ENCODE measurements at places on chromosomes 1 and 21. TPM values are rescaled to one million over a fixed set of nuclear protein-coding genes. Genes with fewer than 3 reads are reported as not detected.
A peak's percentile ranks its signal among the peaks of the same experiment; 100 is the strongest.

GRCh38 chr1:83543222-83543973 is 455.5 kb downstream of the TTLL7 start:
- no peaks in the 10 kb centered on the region for H3K4me1 ChIP-seq
- no peaks in the 10 kb centered on the region for H3K36me3 ChIP-seq
- no peak overlapping the region for H3K4me3 ChIP-seq
- H3K27me3 ChIP-seq = no peaks in the 10 kb centered on the region
- DNase-seq = no peak

ENO1 gene
- 1,164 TPM for total RNA-seq

- peak; percentile 37 for DNase-seq
- no peaks in the 10 kb centered on the region for H3K27me3 ChIP-seq
- H3K36me3 ChIP-seq = no peaks in the 10 kb centered on the region
- H3K4me3 ChIP-seq = no peak overlapping the region
- no peaks in the 10 kb centered on the region for H3K4me1 ChIP-seq
These were observed 277.0 kb upstream of the BRINP3 start for GRCh38 chr1:190754666-190755065.

RAB25 gene
- total RNA-seq = 51.4 TPM

- no peaks in the 10 kb centered on the region for H3K4me1 ChIP-seq
- H3K36me3 ChIP-seq = no peaks in the 10 kb centered on the region
- peak; percentile 14 for DNase-seq
- H3K27me3 ChIP-seq = no peaks in the 10 kb centered on the region
These were observed 2.4 kb upstream of the SHISA4 start for GRCh38 chr1:201886103-201886885.

CD5L gene
- total RNA-seq = 0.19 TPM

DNA sequence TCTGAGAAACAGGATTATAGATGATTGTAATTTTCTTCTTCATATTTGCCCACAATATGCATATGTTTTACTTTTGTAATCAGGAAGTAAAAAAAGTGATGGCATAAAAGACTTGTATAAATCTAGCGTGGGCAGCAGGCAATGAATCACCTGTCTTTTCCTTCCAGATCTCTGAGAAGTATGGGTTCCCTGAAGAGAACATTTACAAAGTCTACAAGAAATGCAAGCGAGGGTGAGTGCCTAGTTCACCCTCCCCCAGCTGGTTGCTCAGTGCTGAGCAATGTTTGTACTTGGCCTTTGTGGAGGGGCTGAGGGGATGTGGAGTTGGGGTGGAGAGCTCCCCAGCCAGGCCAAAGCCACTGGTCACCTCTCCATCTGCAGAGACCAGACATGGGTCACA is 30.7 kb downstream of the GRHL3 start:
- H3K4me3 ChIP-seq = no peak overlapping the region
- no peaks in the 10 kb centered on the region for H3K36me3 ChIP-seq
- no peak for DNase-seq
- H3K27ac ChIP-seq = no peak overlapping the region
- H3K4me1 ChIP-seq = no peaks in the 10 kb centered on the region
- H3K27me3 ChIP-seq = no peaks in the 10 kb centered on the region

DNA sequence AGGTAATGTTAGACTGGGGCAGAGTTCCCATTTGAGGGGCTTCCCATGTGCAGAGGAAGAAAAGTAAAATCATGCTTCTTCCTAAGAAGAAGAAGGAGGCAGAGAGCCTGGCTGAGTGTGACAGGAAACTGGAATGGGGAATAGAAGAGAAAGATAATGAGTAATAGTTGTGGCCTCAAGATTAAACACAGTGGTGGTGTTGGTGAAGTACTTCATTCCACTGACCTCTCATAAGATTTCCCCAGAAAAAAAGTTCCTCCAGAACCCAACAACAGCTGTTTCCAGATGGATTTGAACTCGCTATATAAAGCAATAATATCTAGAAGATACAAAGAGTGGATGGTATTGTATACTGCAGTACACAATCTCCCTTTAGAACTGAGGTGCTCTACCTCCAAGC is 13.0 kb downstream of the RGS1 start:
- no peaks in the 10 kb centered on the region for H3K27me3 ChIP-seq
- H3K27ac ChIP-seq = no peak overlapping the region
- no peaks in the 10 kb centered on the region for H3K4me1 ChIP-seq
- no peak for DNase-seq
- no peaks in the 10 kb centered on the region for H3K36me3 ChIP-seq

DNA sequence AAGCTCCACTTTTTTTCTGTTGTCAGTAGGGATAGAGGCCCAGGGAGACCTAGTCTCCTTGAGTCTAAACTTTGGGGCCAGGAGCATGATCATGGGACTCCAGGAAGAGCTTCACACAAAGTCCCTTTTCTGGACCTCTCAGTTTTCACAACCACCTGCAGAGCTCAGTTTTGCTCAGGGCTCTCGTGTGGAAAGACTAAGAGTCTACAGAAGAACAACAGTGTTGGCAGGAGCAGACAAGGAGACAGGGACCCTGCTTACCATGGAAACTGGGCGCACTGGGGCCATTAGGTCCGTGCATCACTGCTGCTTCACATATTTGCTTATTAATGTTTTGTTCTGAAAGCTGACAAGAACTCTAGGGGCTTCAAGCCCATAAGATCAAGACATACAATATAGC is 63.9 kb upstream of the HSD17B7 start:
- no peaks in the 10 kb centered on the region for H3K27me3 ChIP-seq
- H3K27ac ChIP-seq = no peak overlapping the region
- H3K4me1 ChIP-seq = no peaks in the 10 kb centered on the region
- H3K36me3 ChIP-seq = no peaks in the 10 kb centered on the region
- no peak for DNase-seq

GRCh38 chr1:80064524-80064923 is 1058.0 kb upstream of the ADGRL4 start:
- H3K4me3 ChIP-seq = no peak overlapping the region
- no peak overlapping the region for H3K27ac ChIP-seq
- no peaks in the 10 kb centered on the region for H3K36me3 ChIP-seq

GRCh38 chr1:109687641-109688499 is at the start of gene GSTM1:
TSS of gene GSTM1 (plus strand) at chr1:109687817. CDS start at chr1:109687874, 57 bp downstream.
- H3K4me3 ChIP-seq = no peak within 1 kb of the TSS
- peak; percentile 93 for DNase-seq
- H3K36me3 ChIP-seq = no peaks in the 10 kb centered on the region
- H3K27me3 ChIP-seq = no peaks in the 10 kb centered on the region
- H3K4me1 ChIP-seq = no peaks in the 10 kb centered on the region

THEM5 gene
- total RNA-seq = not detected

- H3K4me3 ChIP-seq = no peak overlapping the region
- peaks cover 37% of the 10 kb centered on the region for H3K36me3 ChIP-seq
- no peak for DNase-seq
- peaks cover 5% of the 10 kb centered on the region for H3K4me1 ChIP-seq
- H3K27ac ChIP-seq = no peak overlapping the region
These were observed 11.2 kb upstream of the SNAPIN start for GRCh38 chr1:153647346-153647714.

ST6GALNAC5 gene
- total RNA-seq = 0.50 TPM

DNA sequence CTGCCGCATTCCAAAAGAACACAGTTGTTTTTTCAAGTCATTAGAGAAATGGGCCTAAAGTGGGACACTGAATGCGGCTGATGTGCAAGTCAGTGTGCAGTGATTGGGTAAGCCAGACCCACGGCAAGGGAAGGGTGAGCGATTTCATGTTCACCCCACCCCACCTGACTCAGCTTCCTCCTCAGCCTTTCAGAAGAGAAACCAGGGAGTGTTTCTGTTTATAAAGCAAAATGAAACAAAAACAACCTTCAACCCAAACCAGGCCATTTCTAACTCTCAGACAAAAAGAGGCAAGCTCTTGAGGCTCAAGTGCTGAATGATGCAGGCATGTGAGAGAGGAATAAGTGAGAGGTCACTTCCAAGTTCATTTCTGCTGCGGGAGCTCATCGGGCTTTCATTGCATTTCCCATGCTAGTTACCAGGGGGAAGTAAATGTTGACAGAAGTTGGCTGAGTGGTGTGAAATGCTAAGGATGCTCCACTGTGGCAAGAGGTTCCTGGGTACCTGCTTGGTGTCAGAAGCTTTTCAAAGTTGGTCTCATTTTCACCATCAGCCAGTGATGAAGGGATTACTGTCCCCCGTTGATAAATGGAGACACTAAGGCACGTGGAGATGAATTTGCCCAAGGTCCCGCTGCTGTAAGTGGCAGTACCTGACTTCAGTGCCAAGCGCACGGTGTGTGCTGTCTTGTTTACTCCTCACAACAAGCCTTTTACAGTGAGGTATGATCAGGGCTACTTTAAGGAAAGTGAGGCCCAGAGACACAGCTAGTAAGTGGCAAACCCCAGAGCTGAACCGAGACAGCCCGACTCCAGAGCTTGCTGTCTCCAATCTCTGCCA is 29.1 kb downstream of the STPG1 start:
- no peaks in the 10 kb centered on the region for H3K27me3 ChIP-seq
- peaks cover 11% of the 10 kb centered on the region for H3K4me1 ChIP-seq
- no peak overlapping the region for H3K4me3 ChIP-seq
- H3K36me3 ChIP-seq = no peaks in the 10 kb centered on the region
- DNase-seq = no peak
- no peak overlapping the region for H3K27ac ChIP-seq

SMYD2 gene
- total RNA-seq = 42.9 TPM

SH2D1B gene
- 0.76 TPM for total RNA-seq

RERE gene
- total RNA-seq = 176 TPM

DDAH1 gene
- 73.1 TPM for total RNA-seq

DHRS3 gene
- total RNA-seq = 44.8 TPM

VHLL gene
- total RNA-seq = not detected

TTC3 gene
- total RNA-seq = 102 TPM

TCEA3 gene
- 46.3 TPM for total RNA-seq

- DNase-seq = no peak
- H3K4me1 ChIP-seq = no peaks in the 10 kb centered on the region
- H3K27me3 ChIP-seq = no peaks in the 10 kb centered on the region
- H3K36me3 ChIP-seq = no peaks in the 10 kb centered on the region
- H3K4me3 ChIP-seq = no peak overlapping the region
- H3K27ac ChIP-seq = no peak overlapping the region
These were observed 3.0 kb downstream of the CTSS start for GRCh38 chr1:150762552-150762951.

DNA sequence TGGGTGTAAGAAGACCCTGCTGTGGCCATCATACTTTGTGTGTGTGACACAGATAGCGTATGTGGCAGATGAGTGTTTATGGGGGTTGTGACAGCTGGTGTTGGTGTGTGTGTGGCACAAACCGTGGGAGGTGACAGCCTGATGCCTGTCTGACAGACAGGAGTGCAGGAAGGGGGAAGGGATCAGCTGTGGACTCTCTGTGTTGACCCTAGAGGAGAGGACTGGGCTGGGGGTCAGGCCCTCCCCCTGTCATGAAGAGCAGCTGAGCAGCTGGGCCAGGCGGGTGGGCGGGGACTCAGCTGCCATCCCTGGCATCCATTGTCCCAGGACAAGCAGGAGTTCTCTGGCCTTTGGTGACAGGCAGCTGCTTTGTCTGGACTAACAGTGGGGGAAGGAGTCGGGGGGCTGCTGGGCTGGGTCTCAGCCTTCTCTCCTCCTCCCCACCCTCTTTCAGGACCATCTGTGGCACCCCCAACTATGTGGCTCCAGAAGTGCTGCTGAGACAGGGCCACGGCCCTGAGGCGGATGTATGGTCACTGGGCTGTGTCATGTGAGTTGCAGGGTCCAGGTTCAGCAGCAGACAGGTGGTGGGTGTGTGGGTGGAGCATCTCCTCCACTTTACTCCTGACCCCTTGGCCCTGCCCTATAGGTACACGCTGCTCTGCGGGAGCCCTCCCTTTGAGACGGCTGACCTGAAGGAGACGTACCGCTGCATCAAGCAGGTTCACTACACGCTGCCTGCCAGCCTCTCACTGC is 2.3 kb downstream of the PLK3 start:
- H3K4me1 ChIP-seq = peaks cover 13% of the 10 kb centered on the region
- H3K36me3 ChIP-seq = peaks cover 8% of the 10 kb centered on the region
- H3K27me3 ChIP-seq = no peaks in the 10 kb centered on the region
- peak overlapping the region; percentile 49 for H3K4me3 ChIP-seq
- DNase-seq = peak; percentile 57

DNA sequence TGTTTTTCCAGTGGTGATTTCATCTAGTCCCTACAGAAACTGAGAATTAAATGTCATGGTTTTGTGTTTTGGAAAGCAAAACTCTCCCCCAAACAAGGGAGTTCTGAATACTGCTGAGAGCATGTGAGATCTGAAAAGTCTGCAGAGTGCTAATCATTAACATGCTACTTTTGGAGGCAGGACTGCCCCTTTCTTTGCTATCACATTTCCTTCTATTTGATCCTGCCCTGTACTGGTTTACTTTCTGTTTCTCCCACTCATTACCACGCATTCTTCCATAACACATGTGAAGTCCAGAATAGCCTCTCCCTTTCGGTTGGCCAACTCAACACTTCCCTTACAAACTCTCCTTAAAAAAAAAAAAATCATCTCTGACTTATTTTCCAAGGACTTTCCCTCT is 63.6 kb downstream of the GADD45A start:
- no peaks in the 10 kb centered on the region for H3K36me3 ChIP-seq
- H3K4me1 ChIP-seq = no peaks in the 10 kb centered on the region
- DNase-seq = peak; percentile 40
- H3K4me3 ChIP-seq = peak overlapping the region; percentile 47
- peak overlapping the region; percentile 91 for H3K27ac ChIP-seq
- H3K27me3 ChIP-seq = no peaks in the 10 kb centered on the region

DNA sequence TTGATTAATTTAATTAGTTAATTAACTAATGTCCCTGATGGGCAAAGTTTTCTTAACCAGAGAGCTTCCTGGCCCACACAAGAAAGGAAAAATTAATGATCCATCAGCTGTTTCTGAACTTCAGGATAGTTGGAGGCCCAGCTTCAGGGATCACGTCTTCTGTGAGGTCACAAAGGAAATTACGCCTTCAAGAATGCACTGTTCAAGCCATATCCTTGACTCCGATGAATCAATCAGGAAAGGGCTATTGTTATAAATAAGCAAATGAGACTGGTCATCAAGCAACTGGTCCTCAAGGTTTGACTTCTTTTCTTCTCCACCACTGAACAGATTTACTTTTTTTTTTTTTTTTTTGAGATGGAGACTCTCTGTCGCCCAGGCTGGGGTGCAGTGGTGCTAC is 40.6 kb downstream of the TCP10L start:
- no peaks in the 10 kb centered on the region for H3K27me3 ChIP-seq
- H3K4me3 ChIP-seq = no peak overlapping the region
- H3K36me3 ChIP-seq = no peaks in the 10 kb centered on the region
- no peak overlapping the region for H3K27ac ChIP-seq
- no peak for DNase-seq

DNA sequence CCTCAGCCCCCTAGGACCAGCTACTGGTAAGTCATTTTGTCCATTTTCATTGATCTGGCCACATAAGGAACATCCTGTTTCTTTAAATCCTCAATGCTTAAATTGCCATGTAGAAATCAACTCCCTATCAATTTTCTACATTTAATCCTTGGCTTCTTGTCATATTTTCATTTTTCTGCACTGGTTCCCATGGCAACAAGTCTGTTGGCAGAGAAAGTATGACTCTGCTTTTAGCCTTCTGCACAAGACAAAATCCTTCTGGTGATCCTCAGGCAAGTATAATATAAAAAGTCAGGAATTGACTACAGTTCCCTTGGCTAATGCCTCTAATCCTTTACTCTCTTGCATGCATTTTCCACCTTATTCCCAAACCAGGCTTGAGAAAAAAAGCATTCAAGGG is 65.0 kb downstream of the LRRC40 start:
- H3K4me3 ChIP-seq = no peak overlapping the region
- no peaks in the 10 kb centered on the region for H3K36me3 ChIP-seq
- no peak overlapping the region for H3K27ac ChIP-seq
- H3K27me3 ChIP-seq = no peaks in the 10 kb centered on the region

- no peaks in the 10 kb centered on the region for H3K36me3 ChIP-seq
- no peaks in the 10 kb centered on the region for H3K4me1 ChIP-seq
- H3K4me3 ChIP-seq = no peak overlapping the region
- DNase-seq = no peak
These were observed 438.9 kb downstream of the CAMTA1 start for GRCh38 chr1:7224081-7224534.

GRCh38 chr1:32903991-32904785 is 3.0 kb upstream of the TMEM54 start:
- H3K4me3 ChIP-seq = no peak overlapping the region
- H3K27ac ChIP-seq = no peak overlapping the region
- DNase-seq = no peak
- H3K4me1 ChIP-seq = no peaks in the 10 kb centered on the region
- no peaks in the 10 kb centered on the region for H3K36me3 ChIP-seq

Measured in kidney (tissue), 22 donors.